ENCODE measurements at places on chromosomes 16 and 17.
A peak's percentile ranks its signal among the peaks of the same experiment; 100 is the strongest.

- no peak for DNase-seq
Observed at GRCh38 chr16:64225036-64225435, 896.8 kb downstream of the CDH11 start.

DNA sequence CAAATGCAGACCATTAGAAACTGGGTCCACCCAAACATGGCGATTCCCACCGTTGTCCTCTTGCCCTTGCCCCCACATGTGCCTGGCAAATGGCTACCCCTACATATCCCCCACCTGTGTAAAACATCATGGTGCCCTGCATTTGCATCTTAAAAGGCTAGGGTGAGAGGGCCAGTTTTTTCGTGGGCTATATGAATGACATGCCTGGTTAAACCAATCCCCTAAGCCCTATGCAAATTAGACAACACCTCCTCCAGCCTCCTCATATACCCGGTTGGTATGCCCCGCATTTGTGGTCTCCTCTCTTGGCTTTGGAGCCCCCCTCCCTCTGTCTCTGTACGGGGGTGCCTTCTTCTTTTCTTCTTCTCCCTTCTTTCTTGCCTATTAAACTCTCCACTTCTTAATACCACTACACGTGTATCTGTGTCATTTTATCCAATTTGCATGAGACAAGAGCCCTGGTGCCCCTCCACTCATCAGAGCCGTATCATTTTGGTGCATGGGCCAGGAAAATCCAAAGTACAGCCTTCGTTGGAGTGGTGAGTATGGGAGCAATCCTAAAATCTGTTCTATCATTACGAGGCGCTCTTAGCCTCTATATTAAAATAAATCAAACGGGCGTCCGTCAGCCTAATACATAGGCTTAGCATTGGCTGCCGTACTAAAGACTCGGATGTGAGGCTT is 30.1 kb downstream of the QPRT start:
- DNase-seq: no peak

DNA sequence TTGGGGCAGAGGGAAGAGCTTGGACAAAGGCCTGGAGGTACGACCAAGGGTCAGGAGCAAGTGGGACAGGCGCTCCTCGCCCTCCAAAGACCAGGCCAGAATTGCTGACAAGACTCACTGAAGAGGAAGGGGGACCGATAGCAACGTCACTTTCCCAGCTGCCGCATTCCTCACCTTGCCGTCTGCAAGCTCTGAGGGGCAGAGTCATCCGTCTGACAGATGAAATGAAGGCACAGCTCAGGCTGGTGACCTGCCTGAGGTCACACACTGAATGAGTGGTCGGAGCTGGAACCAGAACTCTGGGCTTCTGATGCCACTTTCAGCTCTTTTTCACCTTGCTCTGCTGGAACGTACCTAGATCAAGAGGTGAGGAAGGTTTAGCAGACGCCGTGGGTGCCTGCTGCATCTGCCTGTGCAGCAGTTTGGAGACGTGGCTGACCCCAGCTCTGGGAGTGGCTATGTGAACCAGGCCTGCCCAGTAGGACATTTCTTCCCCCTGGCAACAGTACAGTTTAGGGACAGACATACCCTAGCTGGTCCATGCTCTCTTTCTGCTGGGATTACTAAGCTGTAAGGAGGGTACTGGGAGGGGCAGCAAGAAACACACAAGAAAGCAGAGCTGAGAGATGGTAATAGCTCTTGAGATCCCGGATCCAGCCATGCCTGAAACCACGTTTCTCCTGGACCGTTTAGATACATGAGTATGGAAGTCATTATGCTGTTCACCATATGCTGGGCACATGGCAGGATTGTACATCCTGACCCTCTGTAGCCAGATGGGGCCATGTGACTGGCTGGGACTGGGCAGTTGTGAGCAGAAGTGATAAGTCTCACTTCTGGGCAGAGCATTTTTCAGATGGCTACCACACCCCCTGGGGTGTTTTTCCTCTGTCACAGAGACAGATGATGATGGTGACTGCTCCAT is 50.9 kb downstream of the IL21R start:
- no peak for DNase-seq

DNA sequence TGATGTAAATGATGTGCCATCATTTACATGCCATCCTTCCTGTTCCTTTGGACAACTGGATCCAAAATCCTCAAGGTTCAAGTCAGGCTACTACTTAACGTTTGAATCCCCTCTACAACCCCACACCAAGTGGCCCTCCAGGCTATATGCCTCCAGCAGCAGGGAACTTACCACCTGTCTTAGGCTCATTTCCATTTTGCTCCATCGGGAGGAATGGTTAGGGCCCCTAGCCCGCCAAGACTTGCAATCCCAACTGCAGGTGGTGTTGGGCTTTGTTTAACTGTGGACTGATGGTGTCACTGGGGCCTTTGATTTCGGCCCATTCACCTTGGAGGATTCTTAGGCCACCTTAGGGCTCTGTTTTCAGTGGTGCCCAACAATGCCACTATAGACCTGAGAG is 9.7 kb downstream of the HNF1B start:
- DNase-seq: no peak

DNA sequence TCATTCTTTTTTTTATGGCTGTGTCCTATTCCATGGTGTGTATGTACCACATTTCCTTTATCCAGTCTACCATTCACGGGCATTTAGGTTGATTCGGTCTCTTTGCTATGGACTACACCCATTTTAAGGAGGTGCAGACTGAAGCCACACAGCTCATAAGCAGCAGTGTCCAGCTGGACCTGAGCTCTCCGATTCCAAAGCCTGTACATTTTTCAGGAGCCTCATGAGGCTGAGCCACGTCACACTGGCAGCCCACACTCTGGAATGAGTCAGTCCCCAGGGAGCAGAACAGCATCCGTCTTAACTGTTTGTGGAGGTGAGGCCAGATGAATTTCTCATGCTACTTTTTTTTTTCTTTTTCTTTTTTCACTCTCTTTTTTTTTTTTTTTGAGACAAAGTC is 116.1 kb downstream of the C16orf95 start:
- DNase-seq: peak; percentile 93

GRCh38 chr17:78019976-78020716 is 61.6 kb downstream of the TNRC6C start:
- DNase-seq: no peak

DNA sequence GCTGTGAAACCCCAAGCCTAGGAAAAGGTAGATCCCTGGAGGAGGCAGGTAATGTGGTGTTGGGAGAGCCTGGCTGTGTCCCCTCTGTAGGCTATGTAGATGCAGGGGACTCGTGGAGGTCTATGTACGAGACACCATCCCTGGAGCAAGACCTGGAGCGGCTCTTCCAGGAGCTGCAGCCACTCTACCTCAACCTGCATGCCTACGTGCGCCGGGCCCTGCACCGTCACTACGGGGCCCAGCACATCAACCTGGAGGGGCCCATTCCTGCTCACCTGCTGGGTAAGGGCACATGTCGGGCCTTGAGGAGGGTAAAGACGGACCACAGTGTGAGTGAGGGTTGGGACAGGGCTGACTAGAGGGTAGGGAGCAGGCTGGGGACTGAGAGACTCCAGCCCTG is 12.0 kb downstream of the ACE start:
- no peak for DNase-seq

DNA sequence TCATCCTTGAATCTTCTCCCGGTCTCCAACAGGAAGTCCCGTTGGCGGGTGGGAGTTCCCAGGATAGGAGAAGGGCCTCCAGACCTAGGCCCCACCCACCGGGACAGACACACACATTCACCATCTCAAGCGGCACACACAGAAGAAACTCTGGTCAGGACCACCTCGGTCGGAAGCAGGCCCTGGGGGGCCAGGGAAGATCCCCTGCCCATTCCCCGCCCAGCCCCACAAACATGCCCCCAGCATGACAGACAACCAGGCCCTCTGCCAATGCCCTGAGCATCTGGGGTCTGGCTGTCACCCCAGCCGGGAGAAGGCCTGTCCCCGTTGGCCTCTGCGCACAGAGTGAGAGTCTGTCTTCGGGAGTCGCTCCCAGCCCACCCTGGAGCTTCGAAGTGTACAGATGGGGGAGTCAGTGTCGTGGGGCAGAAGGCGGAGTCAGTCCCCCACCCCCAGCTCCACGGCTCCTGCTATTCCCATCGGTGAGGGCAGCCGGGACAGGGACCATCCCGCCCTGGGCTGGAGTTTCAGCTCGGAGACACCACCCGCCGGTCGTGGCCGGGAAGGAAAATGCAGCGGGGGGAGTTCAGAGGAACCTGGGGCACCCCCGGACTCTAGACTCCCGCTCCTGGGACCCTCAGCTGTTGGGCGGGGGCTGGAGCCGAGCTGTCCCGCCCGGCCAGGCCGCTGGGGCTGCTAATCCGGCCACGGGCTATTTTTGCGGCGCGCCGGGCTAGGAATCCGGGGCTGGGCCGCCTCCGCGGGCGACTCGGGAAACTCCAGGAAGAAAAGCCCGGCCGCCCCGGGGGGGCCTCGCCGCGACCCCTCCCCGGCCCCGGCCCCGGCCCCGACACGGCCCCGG is 660 bp downstream of the RHBDF1 start:
- DNase-seq: no peak

GRCh38 chr17:42055496-42055895 is 5.1 kb upstream of the C17orf113 start:
- DNase-seq: no peak

- DNase-seq: no peak
Observed at GRCh38 chr16:85220125-85220839, 108.0 kb upstream of the CIBAR2 start.

GRCh38 chr16:75464122-75464918 is at the start of gene TMEM170A:
TMEM170A (minus strand) TSS chr16:75464689; CDS start chr16:75464600, 89 bp downstream.
- DNase-seq: peak; percentile 85

DNA sequence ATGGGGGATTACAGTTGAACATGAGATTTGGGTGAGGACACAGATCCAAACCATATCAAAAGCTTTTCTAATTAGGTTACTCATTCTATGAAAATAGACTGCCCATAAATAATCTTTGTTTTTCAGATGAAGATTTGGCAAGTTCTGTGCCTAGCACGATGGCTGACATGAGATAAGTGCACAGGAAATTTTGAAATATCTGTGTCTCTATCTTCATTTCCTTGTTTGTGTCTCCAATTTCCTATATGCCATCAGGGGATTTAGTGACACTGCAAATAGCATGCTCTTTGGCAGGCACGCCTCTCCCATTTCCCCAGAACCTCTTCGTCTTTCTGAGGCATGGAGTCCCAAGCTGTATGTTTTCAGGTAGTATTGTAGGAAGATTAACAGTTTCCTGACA is 544.6 kb downstream of the CDH13 start:
- DNase-seq: no peak

GRCh38 chr17:66583112-66583748 is 251.7 kb upstream of the CACNG5 start:
- DNase-seq: no peak

- no peak for DNase-seq
Observed at GRCh38 chr16:74456290-74456625, 35.0 kb upstream of the CLEC18B start.

DNA sequence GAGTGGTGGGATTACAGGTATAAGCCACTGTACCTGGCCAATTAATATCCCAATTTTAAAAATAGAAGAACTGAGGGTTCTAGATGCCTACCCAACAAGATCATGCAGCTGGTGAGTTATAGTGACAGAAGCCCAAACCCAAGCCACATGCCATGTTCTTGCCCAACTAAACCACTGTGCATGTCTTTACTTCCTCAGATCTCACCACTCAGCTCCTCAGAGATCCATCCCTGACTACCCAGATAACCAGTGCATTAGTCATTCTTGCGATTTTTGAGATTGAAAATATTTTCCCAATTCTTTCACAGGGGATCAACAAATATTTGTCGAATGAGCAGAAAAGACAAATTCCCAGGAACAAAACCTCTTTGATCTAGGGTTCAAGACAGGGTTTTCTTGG is 303.1 kb downstream of the CBLN1 start:
- DNase-seq: no peak

DNA sequence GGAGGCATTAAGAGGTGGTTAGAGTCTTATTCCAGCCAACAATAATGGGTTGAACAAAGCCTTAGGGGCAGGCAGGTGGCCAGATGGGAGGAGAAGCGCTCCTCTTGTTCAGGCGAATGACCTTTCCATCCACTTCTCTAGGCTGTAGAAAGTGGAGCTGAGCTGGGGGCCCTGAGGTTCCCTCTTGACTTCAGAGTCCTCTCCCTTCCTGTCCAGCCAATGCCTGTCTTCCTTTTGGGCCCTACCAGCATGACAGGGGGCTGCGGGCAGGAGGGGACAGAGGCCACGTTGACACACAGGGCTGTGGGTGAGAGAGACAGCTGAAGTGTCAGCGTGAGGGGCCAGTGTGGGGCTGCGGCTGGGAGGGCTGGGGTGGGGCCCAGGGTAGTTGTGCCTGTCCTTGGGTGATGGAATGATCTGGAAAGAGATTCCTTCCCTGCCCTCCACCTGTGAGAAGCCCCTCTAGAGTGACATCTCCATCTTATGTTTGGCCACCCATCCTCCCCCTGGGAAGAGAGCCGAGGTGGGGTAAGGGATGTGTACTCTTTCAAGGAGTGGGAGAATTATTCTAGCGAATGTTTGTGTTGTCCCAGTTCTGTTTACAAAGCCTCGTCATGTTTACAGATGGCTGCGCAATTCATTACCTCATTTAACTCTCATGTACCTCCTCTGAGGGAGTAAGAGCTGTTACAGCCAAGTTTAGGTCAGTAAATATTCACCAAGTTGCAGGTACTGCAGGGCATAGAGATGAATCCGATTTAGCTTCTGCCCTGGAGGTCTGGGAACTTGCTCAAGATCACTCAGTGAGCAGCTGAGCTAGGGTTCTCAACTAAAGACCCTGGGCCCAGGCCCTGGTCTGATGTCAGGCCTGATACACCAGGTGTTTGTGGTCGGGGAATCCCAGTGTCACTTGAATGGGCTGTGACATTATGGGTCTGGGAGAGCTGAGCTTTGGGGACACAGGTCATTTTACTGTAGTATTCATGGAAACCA is 3.3 kb downstream of the ERBB2 start:
- DNase-seq: no peak

DNA sequence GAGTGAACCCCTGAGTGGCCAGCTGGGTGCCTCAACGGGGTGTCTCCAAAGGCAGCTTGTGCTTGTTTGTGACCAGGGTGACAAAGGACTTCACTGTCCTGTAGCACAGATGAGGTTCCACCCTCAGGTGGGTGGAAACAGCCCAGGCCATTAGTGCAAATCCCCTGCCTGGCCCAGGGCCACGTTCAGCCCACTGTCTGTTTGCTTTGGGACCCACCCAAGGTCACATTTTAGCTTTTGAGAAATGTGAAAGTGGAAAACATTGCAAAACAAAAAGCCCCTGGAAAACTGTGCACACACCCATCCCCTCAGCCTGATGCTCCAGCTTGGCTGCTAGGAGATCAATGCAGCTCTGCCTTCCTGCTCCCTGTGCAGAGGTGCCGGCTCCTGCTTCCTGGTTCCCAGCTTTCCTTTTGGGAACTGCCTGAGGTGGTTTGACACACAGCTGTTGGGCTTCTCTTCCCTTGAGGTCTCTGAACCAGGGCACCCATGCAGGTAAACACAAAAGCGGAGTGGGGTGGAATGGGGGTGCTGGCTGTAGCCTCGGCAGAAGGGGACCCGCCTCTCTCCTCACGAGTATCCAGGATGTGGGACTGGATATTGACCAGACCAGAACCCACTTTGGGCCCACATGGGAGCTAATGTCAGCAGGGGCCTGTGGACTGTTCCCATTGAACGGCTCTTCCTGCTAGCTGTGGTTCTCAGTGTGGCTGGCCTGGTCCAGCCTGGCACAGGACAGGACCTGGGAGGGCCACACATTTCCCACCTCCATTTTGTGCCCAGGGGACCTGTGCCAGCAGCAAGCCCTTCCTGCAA is 7.9 kb upstream of the SPHK1 start:
- DNase-seq: no peak

GRCh38 chr16:19994466-19995170 is 79.1 kb downstream of the GPR139 start:
- DNase-seq: no peak
